ENCODE measurements at places on chromosomes 6 and 20.

GRCh38 chr20:9261781-9262180 is 192.9 kb downstream of the PLCB4 start:
- DNase-seq = no peak

DNA sequence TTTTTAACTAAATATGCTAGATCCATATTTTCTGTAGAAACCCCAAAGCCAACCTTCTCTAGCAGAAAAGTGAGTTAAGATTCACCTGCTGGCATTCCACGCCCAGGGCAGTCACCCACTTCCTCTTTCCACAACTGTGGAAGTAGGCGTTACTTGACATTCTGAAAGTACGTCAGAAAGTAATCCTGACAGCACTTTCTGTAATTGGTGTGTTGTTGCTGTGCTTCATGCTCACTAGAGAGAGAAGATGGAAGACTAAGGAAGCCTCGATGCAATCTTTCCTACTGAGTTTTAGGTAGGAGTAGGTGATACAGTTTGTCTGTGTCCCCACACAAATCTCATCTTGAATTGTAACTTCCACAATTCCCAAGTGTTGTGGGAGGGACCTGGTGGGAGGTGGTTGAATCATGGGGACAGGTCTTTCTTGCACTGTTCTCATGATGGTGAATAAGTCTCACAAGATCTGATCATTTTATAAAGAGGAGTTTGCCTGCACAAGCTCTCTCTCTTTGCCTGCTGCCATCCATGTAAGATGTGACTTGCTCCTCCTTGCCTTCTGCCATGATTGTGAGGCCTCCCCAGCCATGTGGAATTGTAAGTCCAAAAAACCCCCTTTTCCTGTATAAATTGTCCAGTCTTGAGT is 101.1 kb downstream of the MAP3K7 start:
- no peak for DNase-seq

GRCh38 chr6:11754625-11755271 is 23.9 kb downstream of the ADTRP start:
- peak; percentile 77 for DNase-seq

DNA sequence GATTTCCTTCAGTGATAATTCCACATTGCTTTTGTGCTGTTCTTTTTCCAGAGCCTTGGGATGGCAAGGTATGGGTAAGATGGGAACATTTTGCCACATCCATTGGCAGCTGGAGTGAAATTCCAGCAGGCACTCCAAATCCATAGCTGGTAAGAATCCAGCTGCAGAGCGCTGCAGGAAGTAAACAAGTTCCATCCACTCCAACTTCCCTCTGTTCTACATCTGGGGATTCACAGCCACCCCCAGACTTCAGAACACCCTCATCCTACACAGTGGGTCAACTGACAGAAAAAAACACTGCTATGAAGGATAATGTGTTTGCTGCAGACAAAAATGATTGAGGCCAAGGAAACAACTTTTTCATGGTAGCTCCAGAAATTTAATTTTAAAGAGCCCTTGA is 747.8 kb downstream of the MAFB start:
- no peak for DNase-seq

GRCh38 chr6:31397901-31398525 is 5.4 kb upstream of the MICA start:
- DNase-seq = no peak

DNA sequence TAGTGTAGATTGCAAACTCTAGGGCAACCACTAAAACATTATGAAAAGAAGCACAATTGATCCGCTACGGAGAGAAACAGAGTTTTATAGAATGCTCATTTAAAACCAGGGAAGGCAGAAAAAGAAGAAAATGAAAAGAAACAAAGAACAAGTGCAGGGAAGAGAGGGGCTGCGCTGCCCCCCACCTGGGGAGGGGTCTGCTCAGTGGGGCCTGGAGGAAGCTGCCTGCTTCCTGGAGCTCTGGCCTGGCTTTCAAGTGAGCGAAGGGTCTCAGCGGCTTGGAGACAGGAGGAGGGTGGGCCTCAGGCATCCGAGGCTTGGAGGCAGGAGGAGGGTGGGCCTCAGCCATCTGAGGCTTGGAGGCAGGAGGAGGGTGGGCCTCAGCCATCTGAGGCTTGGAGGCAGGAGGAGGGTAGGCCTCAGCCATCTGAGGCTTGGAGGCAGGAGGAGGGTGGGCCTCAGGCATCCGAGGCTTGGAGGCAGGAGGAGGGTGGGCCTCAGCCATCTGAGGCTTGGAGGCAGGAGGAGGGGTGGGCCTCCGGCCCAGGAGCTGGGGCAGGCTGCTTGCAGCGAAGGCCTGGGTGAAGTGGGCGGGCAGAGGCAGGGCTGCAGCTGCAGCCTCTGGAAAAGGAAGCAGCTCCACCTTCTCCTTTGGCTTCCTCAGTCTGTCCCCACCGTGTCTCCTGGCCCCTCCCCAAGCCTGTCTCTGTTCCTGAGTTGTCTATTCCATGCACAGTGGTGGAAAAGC is 406.3 kb downstream of the TAF4 start:
- no peak for DNase-seq

DNA sequence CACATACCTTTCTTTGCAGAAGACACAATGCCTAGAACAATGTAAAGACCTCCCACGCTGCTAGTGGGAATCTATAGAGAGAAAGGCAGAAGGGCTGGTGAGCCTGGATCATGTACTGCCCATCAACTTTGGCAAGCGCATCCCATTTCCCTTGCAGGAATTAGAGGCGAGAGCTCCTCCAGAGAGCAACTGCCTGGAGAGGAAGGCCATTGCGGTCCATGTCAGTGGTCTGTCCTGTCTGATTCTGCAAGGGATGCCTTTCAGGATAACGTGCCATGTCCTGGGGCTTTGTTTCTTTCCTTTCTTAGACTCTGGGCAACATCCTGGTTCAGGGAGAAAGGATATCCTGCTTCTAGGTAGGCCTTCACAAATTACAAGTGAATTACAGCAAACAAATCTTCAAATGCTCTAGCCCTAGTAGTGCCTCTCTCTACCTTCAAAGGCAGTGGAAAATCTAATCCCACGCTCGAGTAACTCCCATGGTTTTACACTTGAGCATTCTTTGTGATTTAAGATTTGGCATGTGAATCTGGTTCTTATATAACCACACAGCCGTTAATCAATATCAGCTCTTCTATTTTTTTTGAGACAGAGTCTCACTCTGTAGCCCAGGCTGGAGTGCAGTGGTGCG is 38.5 kb downstream of the GCNT2 start:
- DNase-seq = no peak
